Myocyte (in vitro differentiated cells): ENCODE measurements at places on chromosomes 13 and 19. TPM values are rescaled to one million over a fixed set of nuclear protein-coding genes. Genes with fewer than 3 reads are reported as not detected.

DNA sequence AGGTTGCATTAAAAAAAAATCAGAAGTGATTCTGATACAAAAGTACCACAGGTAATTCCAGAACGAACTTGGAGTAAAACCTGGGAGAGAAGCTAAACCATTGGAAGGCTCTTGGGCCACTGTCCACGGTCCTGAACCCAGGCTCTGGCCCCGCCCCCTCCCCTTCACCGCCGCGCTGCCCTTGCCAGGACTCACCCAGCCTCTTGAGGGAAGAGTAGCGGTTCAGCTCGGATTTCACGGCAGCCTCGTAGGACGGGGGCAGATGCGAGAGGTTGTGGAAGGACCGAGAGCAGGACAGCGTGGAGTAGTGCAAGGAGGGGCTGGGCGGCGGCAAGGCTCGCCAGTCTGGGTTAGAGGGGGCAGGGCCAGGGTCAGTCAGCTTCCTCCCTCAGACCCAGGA lies 5.7 kb downstream of the SHISA7 start:
- DNase-seq = peak; percentile 83

- DNase-seq = no peak
Measured at GRCh38 chr19:51535535-51535934, 4.1 kb upstream of the SIGLEC6 start.

GRCh38 chr19:12187625-12188024 lies 24.7 kb downstream of the ZNF136 start:
- no peak for DNase-seq

DNA sequence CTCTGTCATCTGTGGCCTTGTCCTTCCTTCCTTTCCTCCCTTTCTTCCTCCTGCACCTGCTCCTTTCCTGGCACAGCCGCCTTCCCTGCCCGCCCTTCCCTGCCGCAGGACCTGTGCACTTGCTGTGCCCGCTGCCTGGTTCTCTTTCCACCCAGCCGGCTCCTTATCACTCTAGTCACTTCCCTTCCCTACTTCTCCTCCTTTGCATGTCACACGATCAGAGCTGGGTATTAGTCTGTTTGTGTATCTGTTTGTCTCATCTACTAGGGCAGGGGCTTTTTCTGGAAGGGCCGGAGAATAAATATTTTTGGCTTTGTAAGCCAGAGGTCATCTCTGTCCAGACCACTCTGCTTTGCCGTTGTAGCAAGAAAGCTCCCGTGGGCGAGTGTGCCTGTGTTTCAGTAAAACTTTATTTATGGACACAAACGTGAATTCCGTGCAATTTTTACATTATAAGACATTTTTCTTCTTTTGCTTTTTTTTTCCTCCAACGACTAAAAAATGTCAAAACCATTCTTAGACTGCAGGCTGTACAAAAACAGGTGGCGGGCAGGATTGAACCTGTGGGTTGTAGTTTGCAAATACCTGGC lies 6.1 kb downstream of the KDM4B start:
- DNase-seq = no peak

DNA sequence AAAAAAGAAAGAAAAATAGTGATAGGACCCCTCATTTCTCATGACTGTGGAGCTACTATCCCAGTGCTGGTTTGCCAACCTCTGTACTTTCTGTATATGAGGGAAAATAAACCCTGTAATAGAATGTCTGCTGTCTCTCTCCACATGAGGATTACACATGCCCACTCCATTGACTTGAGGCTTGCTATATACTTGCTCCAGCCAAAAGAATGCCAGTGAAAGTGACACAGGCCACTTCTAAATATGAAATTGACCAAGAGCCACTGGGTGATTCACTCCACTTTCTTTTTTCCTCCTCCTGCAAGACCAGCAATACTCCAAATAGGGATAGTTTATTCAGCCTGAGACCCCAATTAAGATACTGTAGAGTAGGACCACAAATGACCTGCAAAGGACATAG lies 6.2 kb downstream of the THAP8 start:
- no peak for DNase-seq

DNA sequence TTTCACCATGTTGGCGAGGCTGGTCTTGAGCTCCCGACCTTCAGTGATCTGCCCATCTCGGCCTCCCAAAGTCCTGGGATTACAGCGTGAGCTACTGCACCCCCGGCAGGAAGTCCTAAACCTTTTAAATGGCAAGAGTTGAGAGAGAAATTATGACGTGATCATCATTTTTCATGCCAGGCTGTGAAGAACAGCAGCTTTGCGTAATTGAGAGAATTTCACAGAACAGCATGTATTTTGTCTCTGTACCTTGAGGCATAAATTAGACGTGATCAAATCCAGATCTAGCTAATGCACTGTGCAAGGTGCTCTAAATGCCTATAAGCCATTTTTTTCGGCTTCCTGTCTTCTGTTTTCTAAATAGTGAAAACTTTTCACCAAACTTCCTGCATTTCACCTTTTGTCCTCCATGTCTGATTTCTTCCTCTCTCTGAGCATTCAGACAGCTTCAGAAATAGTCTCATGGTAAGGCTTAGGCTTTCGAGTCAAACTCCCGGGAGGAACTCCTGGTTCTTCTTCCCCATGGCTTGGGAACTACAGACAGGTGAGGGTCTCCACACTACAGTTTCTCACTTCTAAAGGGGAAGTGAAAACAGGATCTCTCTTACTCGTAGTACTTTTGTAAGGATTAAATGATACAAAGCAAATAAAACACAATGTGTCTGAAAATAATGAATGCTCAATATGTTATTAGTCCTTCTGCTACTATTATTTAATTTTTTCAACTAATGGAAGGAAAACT lies 51.0 kb downstream of the WDFY2 start:
- DNase-seq = no peak

The SPRED3 gene
- total RNA-seq = 0.83 and 1.5 TPM in 2 replicates
